ENCODE measurements at places on chromosomes 7 and 10.
A peak's percentile ranks its signal among the peaks of the same experiment; 100 is the strongest.

- no peak for DNase-seq
Observed at GRCh38 chr7:40205992-40206391, 71.2 kb downstream of the SUGCT start.

GRCh38 chr7:39102234-39102633 is 124.5 kb downstream of the POU6F2 start:
- DNase-seq: no peak

DNA sequence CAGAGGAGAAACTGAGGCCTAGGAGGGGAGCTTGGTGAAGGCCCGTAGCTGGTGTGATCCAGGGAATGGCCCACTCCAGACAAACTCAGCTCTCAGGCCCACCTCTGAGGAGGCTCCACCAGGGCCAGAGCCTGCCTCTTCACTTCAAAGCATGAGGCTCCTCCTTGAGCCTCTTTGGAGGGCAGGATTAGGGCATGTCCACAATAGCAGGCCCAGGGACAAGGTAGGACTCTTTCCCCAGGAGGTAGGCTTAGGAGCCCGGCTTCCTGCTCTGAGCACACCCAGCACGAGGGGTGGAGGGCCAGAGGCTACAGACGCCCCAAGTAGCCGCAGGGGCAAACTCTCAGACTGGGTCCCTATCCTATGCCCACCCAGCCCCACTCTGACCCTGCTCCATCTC is 164.6 kb upstream of the ZMIZ1 start:
- no peak for DNase-seq

- DNase-seq: no peak
Observed at GRCh38 chr7:35029311-35029710, 8.0 kb downstream of the DPY19L1 start.

DNA sequence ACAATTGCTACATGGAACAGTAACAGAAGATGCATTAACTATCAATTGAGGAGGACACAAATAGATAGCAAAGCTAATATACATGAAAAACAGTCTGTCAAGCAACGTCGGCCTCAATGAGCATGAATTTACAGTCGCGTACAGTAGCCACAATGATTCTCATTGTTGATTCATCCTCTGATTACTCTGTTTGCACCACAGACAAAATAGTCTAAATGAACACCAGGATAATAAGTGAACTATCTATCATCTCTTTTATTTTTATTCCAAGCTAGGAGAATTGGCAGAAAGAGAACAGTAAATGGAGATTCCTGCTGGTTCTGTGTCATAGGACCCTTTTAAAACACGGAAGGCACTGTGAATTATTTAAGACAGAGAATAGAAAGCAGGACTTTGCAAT is 108.5 kb downstream of the EVX1 start:
- DNase-seq: no peak

DNA sequence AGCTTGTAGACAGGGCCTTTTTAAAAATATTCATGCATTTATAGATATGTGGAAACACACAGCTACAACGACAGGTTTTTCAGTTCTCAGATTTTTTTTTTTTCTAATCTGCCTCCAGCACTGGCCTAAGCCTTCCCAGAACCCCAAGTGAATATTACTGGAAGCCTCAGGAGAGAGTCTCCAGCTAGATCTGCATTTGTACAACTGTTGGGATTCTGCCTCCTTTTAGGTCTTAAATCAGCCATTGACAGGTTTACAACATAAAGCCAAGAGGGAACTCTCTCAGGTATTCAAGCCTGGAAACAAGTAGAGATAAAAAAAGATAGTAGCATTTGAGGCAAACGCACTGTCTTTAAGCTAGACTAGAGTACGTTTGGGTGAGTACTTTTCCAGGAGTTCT is 275.8 kb downstream of the ANKRD30A start:
- DNase-seq: no peak

GRCh38 chr7:124084024-124084423 is 51.2 kb upstream of the TMEM229A start:
- DNase-seq: no peak

GRCh38 chr7:27759491-27759890 is 19.5 kb downstream of the TAX1BP1 start:
- no peak for DNase-seq

DNA sequence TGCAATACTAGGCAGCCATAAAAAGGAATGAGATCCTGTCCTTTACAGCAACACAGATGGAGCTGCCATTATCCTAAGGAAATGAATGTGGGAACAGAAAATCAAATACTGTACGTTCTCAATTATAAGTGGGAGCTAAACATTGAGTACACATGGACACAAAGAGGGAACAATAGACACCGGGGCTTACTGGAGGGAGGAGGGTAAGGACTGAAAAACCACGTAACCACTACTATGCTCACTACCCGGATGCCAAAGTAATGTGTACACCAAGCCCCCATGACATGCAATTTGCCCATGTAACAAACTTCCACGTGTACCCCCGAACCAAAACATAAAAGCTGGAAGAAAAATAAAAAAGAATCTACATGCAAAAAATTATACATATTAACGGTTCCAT is 587.0 kb downstream of the PARD3 start:
- no peak for DNase-seq

GRCh38 chr7:47513741-47514241 is 68.1 kb downstream of the TNS3 start:
- no peak for DNase-seq

DNA sequence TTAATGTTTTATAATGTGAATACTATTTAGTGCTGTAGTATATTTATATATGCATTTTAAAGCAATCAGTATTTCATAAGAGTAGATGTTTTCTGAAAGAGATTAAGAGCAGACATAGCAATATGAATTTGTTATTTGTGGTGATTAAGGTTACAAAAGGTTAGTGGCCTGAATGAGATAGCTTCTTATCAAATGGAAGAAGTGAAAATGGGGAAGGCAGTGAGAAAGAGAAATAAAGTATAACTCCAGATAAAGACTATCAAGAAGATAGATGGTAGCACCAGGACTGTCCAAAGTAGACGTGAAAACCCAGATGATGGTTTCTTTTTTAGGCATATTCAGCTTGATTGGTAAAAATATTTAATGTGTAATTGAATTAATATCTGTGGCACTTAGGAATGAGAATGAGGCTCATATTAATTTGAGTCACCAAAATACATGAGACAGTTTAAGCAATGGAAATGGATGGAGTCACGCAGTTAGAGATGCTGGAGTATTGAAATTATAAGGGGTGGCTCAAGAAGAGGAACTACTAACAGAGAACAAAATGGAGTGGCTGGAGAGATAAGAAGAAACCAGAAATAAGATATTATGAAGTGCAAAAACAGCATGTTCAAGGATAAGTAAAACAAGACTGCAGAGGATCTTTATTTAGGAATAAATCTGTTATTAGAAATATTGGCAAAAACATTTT is 288.0 kb upstream of the SEMA3C start:
- DNase-seq: no peak

- no peak for DNase-seq
Observed at GRCh38 chr7:155591055-155591775, 44.9 kb upstream of the CNPY1 start.

- DNase-seq: no peak
Observed at GRCh38 chr10:96647466-96647865, 60.7 kb upstream of the TM9SF3 start.

DNA sequence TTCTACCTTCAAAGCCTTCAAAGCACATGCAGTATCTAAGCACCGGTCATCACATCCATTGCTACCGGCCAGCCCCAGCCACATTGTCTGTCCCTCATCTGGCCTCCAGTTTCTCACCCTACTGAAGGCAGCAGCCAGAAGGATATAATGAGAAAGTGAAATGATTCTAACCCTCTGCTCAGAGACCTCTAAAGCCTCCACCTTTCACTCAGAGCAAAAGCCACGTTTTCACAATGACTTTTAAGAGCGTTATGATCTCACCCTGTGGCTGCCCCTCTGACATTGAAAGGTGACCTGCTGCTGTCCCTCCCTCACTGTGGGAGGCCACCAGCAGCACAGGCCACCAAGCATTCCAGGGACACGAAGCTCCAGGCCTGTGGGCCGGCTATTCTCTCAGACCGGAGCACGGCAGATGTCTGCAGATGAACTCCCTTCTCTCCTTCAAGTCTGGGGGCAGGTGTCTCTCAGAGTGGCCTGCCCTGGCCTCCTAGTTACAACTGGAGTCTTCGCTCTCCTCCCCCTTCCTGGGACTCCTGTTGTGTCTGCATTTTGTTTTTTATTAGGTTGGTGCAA is 94.9 kb upstream of the EEPD1 start:
- no peak for DNase-seq

DNA sequence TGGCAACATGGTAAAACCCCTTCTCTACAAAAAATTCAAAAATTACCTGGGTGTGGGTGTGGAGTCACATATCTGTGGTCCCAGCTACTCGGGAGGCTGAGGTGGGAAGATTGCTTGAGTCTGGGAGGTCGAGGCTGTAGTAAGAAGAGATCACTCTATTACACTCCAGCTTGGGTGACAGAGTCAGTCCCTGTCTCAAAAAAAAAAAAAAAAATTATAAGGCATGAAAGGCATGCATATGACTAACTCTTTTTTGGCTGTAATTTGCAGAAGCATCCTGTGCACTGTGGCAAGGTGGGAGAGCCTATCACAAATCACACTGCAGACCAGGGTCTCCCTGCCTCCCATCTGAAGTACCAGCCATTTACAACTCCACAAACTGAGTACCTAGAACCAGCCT is 14.1 kb upstream of the MYPN start:
- DNase-seq: no peak

- no peak for DNase-seq
Observed at GRCh38 chr7:29865526-29865925, 59.2 kb downstream of the WIPF3 start.

- DNase-seq: no peak
Observed at GRCh38 chr7:71716690-71717089, 584.7 kb downstream of the GALNT17 start.

DNA sequence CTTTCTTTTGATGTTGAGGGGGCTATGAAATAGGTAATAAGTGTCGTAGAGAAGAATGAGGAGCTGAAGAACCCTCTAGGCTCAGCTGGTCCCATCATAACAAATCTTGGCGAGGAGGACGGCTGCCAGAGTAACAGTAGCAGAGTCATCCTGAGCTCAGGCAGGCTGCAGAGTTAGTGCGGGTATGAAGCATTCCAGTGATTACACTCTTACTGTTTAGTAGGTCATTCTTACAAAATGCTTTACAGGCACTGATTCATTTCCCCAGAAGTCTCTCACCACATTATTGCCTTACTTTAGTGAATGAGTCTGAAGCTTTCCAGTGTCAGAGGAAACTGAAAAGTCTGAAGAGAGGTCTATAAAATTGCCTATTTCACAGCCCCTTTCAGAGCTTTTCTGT is 43.9 kb upstream of the GPR158 start:
- DNase-seq: no peak

DNA sequence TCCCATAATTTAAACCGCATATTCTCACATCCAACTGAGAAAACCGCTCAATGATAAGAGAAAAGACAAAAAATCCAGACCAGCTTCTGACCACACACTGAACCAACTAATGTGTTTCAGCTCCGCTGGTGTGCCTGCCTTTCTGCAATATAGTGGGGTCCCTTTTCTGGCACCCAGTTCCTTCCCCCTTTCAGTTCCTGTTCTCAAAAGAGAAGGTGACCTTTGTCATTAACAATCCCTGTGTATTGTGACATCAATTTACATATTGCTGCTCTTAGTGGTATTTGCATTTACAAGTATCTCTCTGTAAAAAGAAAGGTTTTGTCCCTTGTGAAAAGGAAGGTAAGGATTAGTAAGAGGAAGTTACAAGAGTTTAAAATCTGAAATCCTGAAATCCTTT is 1.4 kb downstream of the PPP1R17 start:
- DNase-seq: no peak

- DNase-seq: peak; percentile 61
Observed at GRCh38 chr10:105328503-105329133, 687.5 kb downstream of the SORCS3 start.

GRCh38 chr10:66586897-66587679 is 338.7 kb upstream of the LRRTM3 start:
- DNase-seq: no peak

DNA sequence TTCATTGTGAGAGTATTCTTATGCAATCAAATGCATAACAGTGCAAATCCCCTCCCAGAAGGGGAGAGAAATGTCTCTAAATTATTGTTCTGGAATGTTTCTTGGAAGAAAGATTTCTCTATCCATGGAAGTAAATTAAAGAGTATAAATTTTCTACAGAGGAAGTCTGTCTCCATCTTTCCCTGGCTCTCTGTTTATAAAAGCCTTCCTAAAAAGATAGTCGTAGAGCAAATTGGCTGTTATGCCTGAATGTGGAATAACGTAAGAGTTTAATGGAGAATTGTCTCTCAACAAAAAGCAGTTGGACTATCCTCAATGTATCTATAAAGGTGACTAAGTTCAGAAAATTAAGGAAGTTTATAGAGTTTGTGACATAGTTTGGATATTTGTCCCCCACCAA is 76.3 kb downstream of the GNAT3 start:
- no peak for DNase-seq

- DNase-seq: no peak
Observed at GRCh38 chr10:95328013-95328412, 37.2 kb upstream of the PDLIM1 start.

- DNase-seq: no peak
Observed at GRCh38 chr7:137820677-137821420, 25.9 kb downstream of the DGKI start.

DNA sequence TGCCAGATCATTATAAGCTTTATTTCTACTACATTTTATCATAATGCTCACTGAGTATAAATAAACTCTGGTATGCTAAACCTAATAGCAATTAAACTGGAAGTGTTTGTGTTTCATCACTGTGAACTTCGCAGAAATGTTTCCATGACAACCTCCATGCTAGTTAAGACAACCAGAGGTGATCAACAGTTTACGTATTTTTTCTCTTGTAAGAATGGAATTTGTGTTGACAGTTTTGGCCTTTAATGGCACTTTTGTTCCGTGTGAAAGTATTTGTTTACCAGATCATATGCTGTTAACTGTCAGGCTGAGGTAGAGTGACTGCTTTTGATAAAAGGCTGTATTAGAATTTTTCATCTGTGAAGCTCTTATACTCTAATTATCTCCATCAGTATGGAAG is 212.1 kb upstream of the PPP1R3A start:
- no peak for DNase-seq

DNA sequence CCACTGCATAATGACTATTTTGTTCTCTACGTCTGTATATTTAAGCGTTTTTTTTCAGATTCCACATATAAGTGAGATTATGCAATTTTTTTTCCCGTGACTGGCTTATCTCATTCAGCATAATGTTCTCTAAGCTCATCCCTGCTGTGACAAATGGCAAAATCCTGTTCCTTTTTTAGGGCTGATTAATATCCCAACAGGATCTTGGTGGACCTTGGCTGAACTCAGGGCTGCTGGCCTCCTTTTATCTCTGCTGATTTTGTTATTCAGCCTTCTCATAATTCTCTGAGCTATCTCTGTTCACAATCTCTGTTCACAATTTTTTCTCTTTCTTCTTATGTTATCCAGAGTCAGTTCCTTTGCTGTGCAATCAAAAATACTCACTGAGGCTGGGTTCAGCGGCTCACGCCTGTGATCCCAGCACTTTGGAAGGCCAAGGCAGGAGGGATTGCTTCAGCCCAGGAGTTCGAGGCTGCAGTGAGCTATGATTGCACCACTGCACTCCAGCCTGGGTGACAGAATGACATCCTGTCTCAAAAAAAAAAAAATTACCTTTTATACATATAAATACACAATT is 1035.9 kb upstream of the AUTS2 start:
- no peak for DNase-seq

- DNase-seq: no peak
Observed at GRCh38 chr10:112785089-112785488, 165.0 kb upstream of the TCF7L2 start.
